ENCODE measurements at places on chromosomes 1 and 21.

DNA sequence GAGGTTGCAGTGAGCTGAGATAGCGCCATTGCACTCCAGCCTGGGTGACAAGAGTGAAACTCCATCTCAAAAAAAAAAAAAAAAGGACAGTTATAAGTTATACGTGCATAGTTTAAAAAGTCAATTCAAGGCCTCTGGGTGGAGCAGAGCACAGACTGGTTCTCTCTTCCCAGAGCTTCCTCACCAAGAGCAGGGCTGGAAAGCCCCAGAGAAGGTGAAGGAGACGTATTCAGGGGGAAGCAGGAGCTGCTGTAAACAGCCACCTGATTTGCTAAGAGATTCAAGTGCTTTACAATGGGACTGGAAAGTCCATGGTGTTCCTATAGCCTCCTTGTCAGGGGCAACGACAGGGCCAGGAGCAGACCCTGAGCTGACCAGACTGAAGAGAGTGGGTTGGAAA is 85.0 kb upstream of the LYST start:
- no peak for DNase-seq

GRCh38 chr1:44646261-44647110 is 27.8 kb downstream of the TMEM53 start:
- DNase-seq: no peak

DNA sequence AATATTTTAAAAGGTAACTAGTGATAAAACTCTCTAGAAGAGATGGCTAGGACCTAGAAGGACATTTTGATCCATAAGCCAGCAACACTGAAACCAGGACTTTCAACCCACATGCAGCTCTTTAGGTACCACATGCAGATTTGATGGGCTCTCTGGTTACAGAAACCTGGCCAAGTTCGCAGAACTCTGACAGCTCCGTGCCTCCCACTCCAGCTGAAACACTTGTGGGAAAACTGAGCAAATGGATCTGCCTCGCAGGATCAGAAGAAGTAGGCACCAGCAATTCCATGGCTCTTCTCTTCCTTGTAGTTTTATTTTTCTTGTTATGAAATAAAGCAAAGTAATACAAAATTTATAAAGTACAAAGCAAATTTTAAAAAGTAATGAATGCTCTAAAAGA is 58.5 kb downstream of the ST6GALNAC5 start:
- no peak for DNase-seq

DNA sequence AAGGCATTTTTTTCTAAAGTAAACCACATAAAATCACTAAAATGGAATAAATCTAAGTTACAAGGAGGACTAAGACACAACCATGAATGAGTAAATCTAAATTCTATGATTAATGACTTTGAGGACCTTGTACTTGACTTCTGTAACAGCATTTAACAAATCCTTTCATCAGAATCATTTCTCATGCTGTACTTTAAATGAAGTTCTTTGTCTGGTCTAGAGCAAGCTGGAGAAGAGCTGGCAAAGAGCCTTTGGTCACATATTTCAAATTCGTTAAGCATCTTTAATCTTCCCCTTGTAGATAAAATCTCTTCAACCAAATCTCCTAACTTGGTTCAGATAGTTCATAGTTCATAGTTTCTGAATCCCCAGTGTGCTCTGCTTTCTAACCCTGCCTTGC is 405.4 kb downstream of the PTPRC start:
- DNase-seq: no peak

DNA sequence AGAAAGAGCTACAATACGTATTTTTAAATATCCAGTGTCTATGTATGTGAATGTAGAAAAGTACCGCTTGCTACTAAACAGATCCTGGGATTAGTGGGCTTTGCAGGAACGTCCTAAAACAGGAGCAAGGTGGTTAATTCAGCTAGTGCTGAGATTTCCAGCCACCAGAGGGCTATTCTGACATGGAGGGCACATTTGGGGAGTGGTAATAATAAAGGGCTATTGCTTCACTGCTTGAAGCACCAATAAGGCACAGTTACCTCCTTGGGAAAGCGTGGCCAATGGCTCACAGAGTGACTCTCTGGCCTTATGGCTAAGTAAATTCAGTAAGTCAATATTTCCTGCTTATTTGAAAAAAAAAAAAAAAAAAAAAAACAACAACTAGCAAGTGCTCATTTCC is 152.4 kb downstream of the GABPA start:
- no peak for DNase-seq

DNA sequence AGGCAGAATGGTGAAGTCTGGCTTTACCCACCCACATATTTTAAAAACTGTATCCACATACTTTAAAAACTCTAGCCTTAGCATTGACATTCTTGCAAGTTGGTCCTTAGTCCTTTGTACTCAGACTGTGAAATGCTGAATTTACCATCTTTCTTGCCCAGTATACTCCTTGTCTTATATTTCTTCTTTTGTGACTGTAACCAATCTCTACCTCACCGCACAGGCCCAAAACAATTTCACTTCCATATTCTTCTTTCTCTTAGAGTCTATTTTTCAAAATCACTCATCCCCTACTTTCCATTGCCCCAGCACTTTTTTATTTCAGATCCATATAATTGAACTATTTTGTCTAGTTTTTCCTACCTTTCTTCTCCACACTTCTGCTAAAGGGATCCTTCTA is 892.4 kb upstream of the B3GALT2 start:
- no peak for DNase-seq

Measured in activated naive CD4-positive, alpha-beta T cell (primary cell).